WTC11 (cell line): ENCODE measurements at places on chromosomes 6 and 20. TPM values are rescaled to one million over a fixed set of nuclear protein-coding genes. Genes with fewer than 3 reads are reported as not detected.

DNA sequence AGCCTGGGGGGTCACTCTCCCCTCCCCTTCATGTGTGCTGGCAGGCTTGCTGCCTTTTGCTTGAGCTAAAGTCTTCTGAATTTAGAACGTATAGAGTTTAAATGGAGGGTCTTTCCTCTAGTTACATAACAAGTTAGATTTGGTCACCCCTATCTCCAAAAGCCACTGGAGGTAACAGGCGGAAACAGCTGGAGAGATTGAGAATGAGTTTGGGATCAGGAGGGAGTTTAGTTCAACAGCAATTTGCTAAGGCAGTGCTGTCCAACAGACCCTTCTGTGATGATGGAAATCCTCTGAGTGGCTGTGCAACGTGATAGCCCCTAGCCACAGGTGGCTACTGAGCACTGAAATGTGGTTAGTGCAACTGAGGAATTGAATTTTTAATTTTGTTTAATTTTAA is 132.8 kb downstream of the EYA2 start:
- H3K4me3 ChIP-seq: no peak overlapping the region
- no peaks in the 10 kb centered on the region; the same call in 1 of the 2 replicates for H3K27me3 ChIP-seq
- no peak for DNase-seq

DNA sequence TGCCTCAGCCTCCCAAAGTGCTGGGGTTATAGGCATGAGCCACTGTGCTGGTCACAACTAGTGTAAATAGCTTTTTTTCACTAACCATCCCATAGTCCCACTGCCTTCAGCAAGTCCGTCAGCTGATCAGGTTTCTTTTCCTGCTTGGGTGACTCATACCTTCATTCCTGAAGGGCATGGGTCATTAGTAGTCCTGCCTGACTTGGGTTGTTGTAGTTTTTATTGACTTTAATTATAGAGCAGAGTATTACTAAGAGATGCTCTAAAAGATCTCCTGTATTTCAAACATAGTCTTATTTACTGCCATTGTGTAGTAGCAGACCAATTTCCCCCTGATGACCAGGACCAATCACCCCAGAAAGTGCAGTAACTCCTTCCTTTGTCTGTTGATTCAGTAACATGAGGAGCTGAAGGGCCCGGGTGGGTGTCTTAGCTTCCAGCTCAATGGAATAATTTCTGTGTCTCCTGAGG is 25.8 kb downstream of the HLA-C start:
- no peak overlapping the region for H3K4me3 ChIP-seq
- no peak overlapping the region for H3K27ac ChIP-seq
- peaks cover 27% of the 10 kb centered on the region for H3K27me3 ChIP-seq
- peaks cover 13% of the 10 kb centered on the region for H3K36me3 ChIP-seq
- H3K4me1 ChIP-seq: peaks cover 11% of the 10 kb centered on the region

- peaks cover 46% of the 10 kb centered on the region for H3K4me1 ChIP-seq
- no peak overlapping the region for H3K4me3 ChIP-seq
- no peak overlapping the region for H3K27ac ChIP-seq
- H3K27me3 ChIP-seq: no peaks in the 10 kb centered on the region
Measured at GRCh38 chr6:87908978-87909811, 138.4 kb upstream of the SPACA1 start.

PROKR2 gene
- total RNA-seq: 1.5 to 2.6 TPM (median 2.0 TPM) in 3 replicates

ENPP4 gene
- 2.8 to 3.9 TPM (median 3.6 TPM) in 3 replicates for total RNA-seq

DNA sequence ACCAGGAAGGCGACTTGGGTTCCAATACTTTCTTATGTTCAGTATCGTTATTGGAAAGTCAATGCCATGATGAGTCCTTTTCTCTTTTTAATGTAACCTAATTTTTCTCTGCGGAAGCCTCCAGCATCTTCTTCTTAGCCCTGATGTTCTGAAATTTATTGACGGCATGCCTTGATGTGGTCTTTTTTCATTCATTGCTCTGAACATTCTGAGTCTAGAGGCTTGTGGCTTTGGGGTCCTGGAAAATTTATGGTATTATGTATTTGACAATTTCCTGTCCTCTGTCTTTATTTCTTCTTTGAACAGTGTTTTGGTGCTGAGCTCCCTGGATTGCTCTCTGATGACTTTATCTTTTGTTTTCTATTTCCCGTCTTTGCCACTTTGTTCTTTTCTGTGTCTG is 28.7 kb upstream of the MAS1 start:
- no peaks in the 10 kb centered on the region for H3K4me1 ChIP-seq
- no peaks in the 10 kb centered on the region for H3K36me3 ChIP-seq
- no peak for DNase-seq
- no peak overlapping the region for H3K4me3 ChIP-seq
- no peaks in the 10 kb centered on the region for H3K27me3 ChIP-seq

GRCh38 chr20:32775336-32775991 is 13.3 kb downstream of the DNMT3B start:
- H3K36me3 ChIP-seq: peaks cover 36% of the 10 kb centered on the region
- DNase-seq: no peak
- peak overlapping the region; percentile 95 for H3K27ac ChIP-seq
- peaks cover 95% of the 10 kb centered on the region for H3K4me1 ChIP-seq

- no peak overlapping the region for H3K27ac ChIP-seq
- no peaks in the 10 kb centered on the region for H3K27me3 ChIP-seq
- H3K4me3 ChIP-seq: no peak overlapping the region
Measured at GRCh38 chr6:73870907-73871306, 174.9 kb downstream of the CD109 start.

- H3K4me1 ChIP-seq: peaks cover 6% of the 10 kb centered on the region; the same call in 1 of the 2 replicates
- no peaks in the 10 kb centered on the region for H3K36me3 ChIP-seq
- H3K27ac ChIP-seq: no peak overlapping the region
- H3K27me3 ChIP-seq: no peaks in the 10 kb centered on the region
- no peak for DNase-seq
Measured at GRCh38 chr6:137795501-137795900, 71.6 kb upstream of the TNFAIP3 start.

GRCh38 chr6:133315811-133316210 is 74.7 kb downstream of the EYA4 start:
- no peak overlapping the region for H3K27ac ChIP-seq
- no peaks in the 10 kb centered on the region for H3K27me3 ChIP-seq
- no peak for DNase-seq
- no peak overlapping the region for H3K4me3 ChIP-seq

SS18L1 gene
- total RNA-seq: 29.4 to 34.1 TPM (median 29.8 TPM) in 3 replicates

DNA sequence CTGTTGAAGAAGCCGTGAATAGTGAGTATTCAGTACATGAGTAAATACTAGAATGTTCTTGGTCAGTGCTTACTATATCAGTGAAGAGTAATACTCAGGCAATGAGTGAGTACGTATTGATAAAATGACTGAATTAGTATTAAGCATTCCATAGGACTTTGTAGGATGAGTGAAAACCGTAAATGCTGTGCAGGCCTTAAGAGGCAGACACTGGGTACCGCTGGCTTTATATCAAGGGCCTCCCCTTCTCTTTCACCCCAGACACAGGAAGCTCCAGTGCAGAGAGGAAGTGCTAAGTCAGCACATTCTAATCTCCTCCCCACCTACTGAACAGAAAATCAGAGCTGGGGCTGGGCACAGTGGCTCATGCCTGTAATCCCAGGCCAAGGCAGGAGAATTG is 24.2 kb downstream of the POFUT1 start:
- no peaks in the 10 kb centered on the region for H3K27me3 ChIP-seq
- H3K4me1 ChIP-seq: no peaks in the 10 kb centered on the region
- no peak overlapping the region for H3K27ac ChIP-seq
- peaks cover 56% of the 10 kb centered on the region for H3K36me3 ChIP-seq
- no peak for DNase-seq

- H3K27ac ChIP-seq: no peak overlapping the region
- no peak overlapping the region for H3K4me3 ChIP-seq
- H3K27me3 ChIP-seq: peaks cover 18% of the 10 kb centered on the region
- no peak for DNase-seq
- peaks cover 21% of the 10 kb centered on the region for H3K4me1 ChIP-seq
- H3K36me3 ChIP-seq: no peaks in the 10 kb centered on the region
Measured at GRCh38 chr6:168107191-168107983, 28.4 kb upstream of the FRMD1 start.

LGSN gene
- 0.11 to 0.35 TPM (median 0.18 TPM) in 3 replicates for total RNA-seq

DNA sequence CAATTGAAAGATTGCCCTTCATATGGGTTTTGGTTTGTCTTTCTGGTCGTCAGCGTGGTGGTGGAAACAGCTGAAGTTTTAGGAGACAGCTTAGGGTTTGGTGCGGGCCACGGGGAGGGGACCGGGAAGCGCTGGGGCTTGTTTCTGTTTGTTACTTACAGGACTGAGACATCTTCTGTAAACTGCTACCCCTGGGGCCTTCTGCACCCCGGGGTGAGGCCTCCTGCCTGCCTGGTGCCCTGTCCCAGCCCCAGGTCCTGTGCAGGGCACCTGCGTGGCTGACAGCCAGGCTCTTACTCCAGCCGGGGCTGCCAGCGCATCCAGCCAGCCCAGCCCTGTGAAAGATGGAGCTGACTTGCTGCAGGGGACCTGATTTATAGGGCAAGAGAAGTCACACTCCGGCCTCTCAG is 22.8 kb downstream of the NPEPL1 start:
- no peak overlapping the region for H3K4me3 ChIP-seq
- 0 out of 2 replicates have a peak overlapping the region, but pooled peaks have one; percentile 49 for H3K27ac ChIP-seq
- H3K4me1 ChIP-seq: 0 out of 2 replicates have a peak, but pooled peaks cover 2% of the 10 kb centered on the region
- no peaks in the 10 kb centered on the region for H3K36me3 ChIP-seq
- H3K27me3 ChIP-seq: no peaks in the 10 kb centered on the region
- DNase-seq: no peak

SMIM8 gene
- 9.3 to 11.2 TPM (median 10.8 TPM) in 3 replicates for total RNA-seq

SPDEF gene
- total RNA-seq: 0.44 to 0.72 TPM (median 0.50 TPM) in 3 replicates

CST2 gene
- total RNA-seq: not detected in 3 replicates

MYH7B gene
- total RNA-seq: 0.66 to 1.0 TPM (median 0.98 TPM) in 3 replicates

DNA sequence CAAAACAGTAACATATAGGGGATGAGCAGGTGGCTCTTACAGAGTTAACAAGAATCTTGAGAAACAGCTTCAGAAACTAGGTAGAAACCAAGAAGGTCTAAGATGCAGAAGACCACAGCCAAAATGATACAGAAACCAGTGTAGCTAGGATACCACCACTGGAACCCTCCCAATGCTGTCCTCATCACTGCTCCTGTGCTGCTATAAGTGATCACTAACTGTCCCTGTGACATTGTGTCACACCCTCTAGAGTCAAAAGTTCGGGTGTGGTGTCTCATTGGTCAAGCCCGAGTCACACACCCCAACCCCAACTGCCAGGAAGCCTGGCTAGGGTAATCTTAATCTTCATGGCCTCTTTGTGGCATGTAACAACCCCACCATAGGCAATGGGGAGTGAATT is 153.1 kb downstream of the RCAN2 start:
- no peak overlapping the region for H3K27ac ChIP-seq
- H3K4me1 ChIP-seq: peaks cover 10% of the 10 kb centered on the region
- H3K36me3 ChIP-seq: no peaks in the 10 kb centered on the region

GRCh38 chr6:90179190-90180169 is 117.2 kb downstream of the BACH2 start:
- H3K27me3 ChIP-seq: no peaks in the 10 kb centered on the region
- peaks cover 6% of the 10 kb centered on the region; the same call in 1 of the 2 replicates for H3K4me1 ChIP-seq
- H3K27ac ChIP-seq: no peak overlapping the region
- no peak overlapping the region for H3K4me3 ChIP-seq
- no peaks in the 10 kb centered on the region for H3K36me3 ChIP-seq
- no peak for DNase-seq

DNA sequence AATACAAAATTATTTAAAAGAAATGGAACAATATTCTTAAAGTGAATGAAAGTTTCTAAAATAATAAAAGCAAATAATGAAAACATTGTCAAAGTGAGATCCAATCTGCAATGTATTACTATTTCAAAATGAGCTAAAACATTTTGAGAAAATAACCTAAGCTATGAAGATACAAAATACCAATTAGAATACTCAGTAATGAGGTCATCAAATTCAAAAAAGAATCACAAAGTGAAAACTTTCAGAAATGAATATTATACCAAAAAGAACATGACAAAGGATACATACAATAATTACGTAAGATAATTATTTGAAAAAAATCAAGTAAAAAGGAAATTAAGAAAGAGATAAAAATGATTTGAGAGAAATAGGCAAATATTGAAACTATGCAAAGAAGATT is 634.5 kb downstream of the EYS start:
- H3K4me1 ChIP-seq: no peaks in the 10 kb centered on the region
- H3K36me3 ChIP-seq: peaks cover 15% of the 10 kb centered on the region
- H3K4me3 ChIP-seq: no peak overlapping the region
- H3K27me3 ChIP-seq: no peaks in the 10 kb centered on the region
- no peak overlapping the region for H3K27ac ChIP-seq
- DNase-seq: no peak

DNA sequence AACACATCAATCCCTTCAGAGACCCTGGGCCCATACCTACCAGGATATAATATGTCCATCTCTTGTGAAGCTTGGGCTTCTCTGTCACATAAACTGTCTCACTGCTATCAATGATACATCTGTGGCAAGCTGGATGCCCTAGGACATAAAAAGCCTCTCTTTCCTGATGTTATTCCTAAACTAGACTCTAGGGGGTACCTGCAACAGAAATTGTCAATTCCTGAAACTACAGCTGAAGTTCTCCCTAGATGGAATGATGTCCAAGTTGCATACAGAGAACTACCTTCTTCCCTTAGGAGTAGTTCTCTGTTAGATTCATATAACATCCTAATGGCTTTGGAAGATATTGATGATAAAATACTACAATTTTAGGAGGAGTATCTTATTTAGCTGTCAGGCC is 35.8 kb downstream of the TBX18 start:
- H3K4me1 ChIP-seq: no peaks in the 10 kb centered on the region
- no peaks in the 10 kb centered on the region; the same call in none of the 2 replicates for H3K27me3 ChIP-seq

- no peak overlapping the region for H3K4me3 ChIP-seq
- no peak overlapping the region for H3K27ac ChIP-seq
- no peak for DNase-seq
- H3K4me1 ChIP-seq: peaks cover 15% of the 10 kb centered on the region
- peaks cover 28% of the 10 kb centered on the region for H3K36me3 ChIP-seq
Measured at GRCh38 chr6:43578748-43579147, 2.8 kb downstream of the POLH start.

DNA sequence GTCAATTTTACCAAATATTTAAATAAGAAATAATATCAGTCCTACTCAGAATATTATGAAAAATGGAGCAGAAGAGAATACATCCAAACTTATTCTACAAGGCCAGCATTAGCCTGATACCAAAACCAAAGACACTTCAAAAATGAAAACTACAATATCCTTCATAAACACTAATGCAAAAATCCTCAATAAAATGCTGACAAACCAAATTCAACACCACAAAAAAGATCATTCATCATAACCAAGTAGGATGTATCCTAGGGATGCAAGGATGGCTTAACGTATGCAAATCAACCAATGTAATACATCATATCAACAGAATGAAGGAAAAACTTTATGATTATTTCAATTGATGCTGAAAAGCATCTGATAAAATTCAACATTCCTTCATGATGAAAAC is 352.4 kb upstream of the ADGRB3 start:
- H3K27ac ChIP-seq: no peak overlapping the region
- no peaks in the 10 kb centered on the region for H3K4me1 ChIP-seq
- DNase-seq: no peak
- H3K4me3 ChIP-seq: no peak overlapping the region

GRCh38 chr20:61885759-61886715 is 179.6 kb downstream of the TAF4 start:
- no peak overlapping the region for H3K4me3 ChIP-seq
- H3K36me3 ChIP-seq: peaks cover 7% of the 10 kb centered on the region; the same call in 1 of the 2 replicates
- peaks cover 8% of the 10 kb centered on the region for H3K27me3 ChIP-seq
- H3K4me1 ChIP-seq: no peaks in the 10 kb centered on the region; the same call in 1 of the 2 replicates
